ENCODE measurements at places on chromosomes 3 and 15. TPM values are rescaled to one million over a fixed set of nuclear protein-coding genes. Genes with fewer than 3 reads are reported as not detected.

GRCh38 chr3:131526801-131527347 lies 24.1 kb upstream of the MRPL3 start:
- H3K36me3 ChIP-seq, result no peaks in the 10 kb centered on the region
- no peak overlapping the region for H3K4me3 ChIP-seq
- H3K27me3 ChIP-seq, result no peaks in the 10 kb centered on the region
- H3K27ac ChIP-seq, result no peak overlapping the region
- peak; percentile 81 for DNase-seq

CFAP20DC gene
- total RNA-seq, result 0.39 TPM

DNA sequence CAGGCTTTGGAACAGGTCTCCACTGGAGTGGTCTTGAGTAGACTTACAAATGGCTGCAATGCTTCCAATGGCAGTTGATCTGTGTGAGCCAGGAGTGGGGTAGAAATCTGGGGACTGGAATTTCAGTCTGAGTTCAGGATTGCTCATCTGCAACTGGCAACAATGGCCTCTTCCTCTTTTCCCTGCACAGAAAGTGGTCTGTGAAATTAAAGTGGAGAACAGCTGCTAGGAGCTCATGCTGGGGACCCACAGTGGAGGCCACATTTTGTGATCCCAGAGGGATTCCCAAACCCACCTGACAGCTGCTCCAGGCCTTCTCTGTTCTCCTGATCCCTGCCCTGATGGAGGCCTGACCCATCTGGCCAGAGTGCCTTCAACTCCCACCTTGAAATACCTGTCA lies 49.6 kb downstream of the CEMIP start:
- no peaks in the 10 kb centered on the region for H3K4me1 ChIP-seq
- no peaks in the 10 kb centered on the region for H3K36me3 ChIP-seq
- no peak overlapping the region for H3K27ac ChIP-seq
- DNase-seq, result no peak
- no peaks in the 10 kb centered on the region for H3K27me3 ChIP-seq
- H3K4me3 ChIP-seq, result no peak overlapping the region

ACTRT3 gene
- 2.1 TPM for total RNA-seq

GRCh38 chr3:88334187-88334868 lies 184.6 kb downstream of the C3orf38 start:
- no peaks in the 10 kb centered on the region for H3K4me1 ChIP-seq
- H3K4me3 ChIP-seq, result no peak overlapping the region
- H3K36me3 ChIP-seq, result no peaks in the 10 kb centered on the region
- H3K27ac ChIP-seq, result no peak overlapping the region

DNA sequence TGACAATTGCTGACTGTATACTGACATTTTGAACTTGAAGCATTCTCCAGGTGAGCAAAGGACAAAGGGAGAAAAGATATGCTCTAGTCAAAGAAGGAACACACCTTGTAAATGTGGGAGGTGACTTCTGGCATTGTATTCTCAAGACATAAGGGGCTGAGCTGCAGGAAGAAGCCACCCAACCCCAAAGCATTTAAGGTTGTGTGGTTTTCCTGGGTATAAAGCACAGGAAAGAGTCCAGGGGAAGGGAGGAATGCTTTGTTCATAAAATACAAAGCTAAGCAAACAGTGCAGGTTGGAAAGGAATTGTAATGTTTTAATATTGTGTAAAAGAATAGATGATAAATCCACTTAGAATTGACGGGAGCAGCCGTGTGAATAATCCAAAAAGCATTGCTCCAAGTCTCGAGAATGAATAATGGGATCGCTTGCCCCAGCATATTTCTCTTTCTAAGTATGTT lies 102.4 kb upstream of the LRIG1 start:
- H3K27ac ChIP-seq, result no peak overlapping the region
- H3K27me3 ChIP-seq, result no peaks in the 10 kb centered on the region
- DNase-seq, result no peak
- H3K4me3 ChIP-seq, result no peak overlapping the region
- H3K4me1 ChIP-seq, result peaks cover 2% of the 10 kb centered on the region

ANKUB1 gene
- not detected for total RNA-seq

- no peak for DNase-seq
- H3K4me1 ChIP-seq, result no peaks in the 10 kb centered on the region
- H3K27me3 ChIP-seq, result no peaks in the 10 kb centered on the region
- no peak overlapping the region for H3K27ac ChIP-seq
- H3K36me3 ChIP-seq, result no peaks in the 10 kb centered on the region
Measured at GRCh38 chr3:179288845-179289244, 34.0 kb upstream of the ZNF639 start.

IQGAP1 gene
- total RNA-seq, result 273 TPM

DNA sequence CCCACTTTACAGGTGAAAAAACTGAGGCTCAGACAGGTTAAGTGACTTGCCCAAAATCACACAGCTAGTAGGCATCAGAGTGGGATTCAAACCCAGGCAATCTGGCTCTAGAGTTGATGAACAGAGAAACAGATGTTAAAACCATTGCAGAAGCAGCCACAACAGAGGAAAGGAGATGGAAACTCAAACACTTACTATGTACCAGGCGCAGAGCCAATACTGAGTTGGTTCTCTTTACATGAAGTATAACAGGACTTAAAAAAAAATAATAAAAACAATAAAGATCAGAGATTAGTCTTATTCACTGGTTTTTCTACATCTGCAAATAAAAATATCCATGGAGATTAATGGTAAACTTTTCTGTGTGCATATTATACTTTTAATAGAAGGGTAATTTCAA lies 84.9 kb upstream of the SPATA12 start:
- H3K27me3 ChIP-seq, result no peaks in the 10 kb centered on the region
- DNase-seq, result no peak
- H3K4me1 ChIP-seq, result no peaks in the 10 kb centered on the region

DNA sequence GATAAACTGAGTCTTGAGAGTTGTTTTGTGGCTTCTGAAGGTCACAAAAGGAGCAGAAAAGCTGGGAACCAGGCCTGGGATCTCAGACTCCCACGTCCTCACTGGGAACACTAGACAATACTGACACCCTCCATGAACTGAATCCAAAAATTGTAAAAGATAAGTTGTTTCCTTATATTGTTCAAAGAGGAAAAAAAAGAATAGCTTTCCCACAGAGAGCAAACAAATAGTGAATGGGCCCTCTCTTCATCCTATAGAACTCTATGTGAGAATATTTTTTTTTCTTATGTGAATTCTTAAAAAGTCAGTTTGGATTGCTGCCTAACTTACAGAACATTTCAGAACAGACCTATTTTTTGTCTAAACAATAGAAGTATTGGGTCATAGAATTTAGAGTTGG lies 203.5 kb downstream of the MECOM start:
- no peaks in the 10 kb centered on the region for H3K27me3 ChIP-seq
- H3K27ac ChIP-seq, result no peak overlapping the region
- H3K4me1 ChIP-seq, result peaks cover 13% of the 10 kb centered on the region
- no peak overlapping the region for H3K4me3 ChIP-seq
- no peak for DNase-seq

GRCh38 chr3:43582866-43583265 lies 38.9 kb downstream of the ANO10 start:
- H3K27ac ChIP-seq, result peak overlapping the region; percentile 11
- no peaks in the 10 kb centered on the region for H3K27me3 ChIP-seq
